ENCODE measurements at places on chromosomes 4 and X.

DNA sequence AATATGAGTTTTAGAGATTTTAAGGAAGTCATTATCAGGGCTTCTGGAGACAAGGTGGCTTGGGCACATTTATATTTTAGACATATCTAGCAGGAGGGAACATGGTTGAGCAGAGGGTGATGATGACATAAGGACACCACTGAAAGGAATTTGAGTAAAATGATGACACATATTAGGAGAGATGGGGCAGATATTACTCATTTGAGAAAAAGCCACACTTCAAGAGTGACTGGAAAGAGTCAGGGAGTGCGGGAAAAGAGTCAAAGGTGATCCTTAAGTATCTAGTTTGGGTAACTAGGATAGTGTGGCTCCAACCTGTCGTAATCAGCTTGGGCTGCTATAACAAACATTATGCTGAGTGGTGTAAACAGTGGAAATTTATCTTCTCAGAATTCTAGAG is 377.7 kb downstream of the PACRGL start:
- no peak for DNase-seq

GRCh38 chr4:1459081-1459721 is 53.0 kb upstream of the NKX1-1 start:
- DNase-seq, result no peak

DNA sequence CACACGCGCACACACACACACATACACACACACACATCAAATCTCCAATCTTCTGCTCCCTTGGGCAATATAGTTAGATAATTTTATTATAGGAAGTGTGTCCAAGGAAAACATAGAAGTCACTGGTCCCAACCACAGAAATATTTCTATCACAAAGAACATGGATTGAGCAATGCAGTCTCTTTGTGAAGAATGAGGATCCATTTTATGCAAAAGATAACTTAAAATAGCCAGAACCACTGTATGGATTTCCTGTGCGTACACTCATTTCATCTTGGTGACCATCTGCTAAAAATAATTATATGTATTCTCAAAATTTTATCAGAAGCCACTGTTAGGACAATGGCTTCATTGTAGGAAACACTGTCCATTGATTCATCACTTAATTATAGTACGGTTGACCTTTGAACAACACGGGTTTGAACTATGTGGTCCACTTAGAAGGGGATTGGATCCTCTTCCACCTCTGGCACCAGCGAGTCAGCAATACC is 169.6 kb upstream of the MXRA5 start:
- no peak for DNase-seq

DNA sequence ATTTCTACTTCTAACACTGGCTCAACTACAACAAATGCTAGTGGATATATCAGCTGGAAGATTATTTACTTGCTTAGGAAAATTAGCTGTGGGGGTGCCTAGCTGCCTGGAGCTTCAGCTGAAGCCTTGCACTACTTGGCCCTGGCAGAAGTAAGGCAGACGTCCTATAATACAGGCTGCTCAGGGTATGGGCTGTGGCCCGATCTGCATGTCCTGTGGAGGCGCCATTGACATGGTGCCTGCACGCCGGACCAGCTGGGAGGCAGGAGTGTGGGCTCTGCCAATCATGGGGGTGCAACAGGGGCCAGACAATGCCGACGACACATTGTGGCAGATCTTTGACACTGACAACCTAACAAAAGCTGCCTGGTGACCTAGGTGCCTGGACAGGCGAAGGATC is 31.6 kb upstream of the UCP1 start:
- no peak for DNase-seq

DNA sequence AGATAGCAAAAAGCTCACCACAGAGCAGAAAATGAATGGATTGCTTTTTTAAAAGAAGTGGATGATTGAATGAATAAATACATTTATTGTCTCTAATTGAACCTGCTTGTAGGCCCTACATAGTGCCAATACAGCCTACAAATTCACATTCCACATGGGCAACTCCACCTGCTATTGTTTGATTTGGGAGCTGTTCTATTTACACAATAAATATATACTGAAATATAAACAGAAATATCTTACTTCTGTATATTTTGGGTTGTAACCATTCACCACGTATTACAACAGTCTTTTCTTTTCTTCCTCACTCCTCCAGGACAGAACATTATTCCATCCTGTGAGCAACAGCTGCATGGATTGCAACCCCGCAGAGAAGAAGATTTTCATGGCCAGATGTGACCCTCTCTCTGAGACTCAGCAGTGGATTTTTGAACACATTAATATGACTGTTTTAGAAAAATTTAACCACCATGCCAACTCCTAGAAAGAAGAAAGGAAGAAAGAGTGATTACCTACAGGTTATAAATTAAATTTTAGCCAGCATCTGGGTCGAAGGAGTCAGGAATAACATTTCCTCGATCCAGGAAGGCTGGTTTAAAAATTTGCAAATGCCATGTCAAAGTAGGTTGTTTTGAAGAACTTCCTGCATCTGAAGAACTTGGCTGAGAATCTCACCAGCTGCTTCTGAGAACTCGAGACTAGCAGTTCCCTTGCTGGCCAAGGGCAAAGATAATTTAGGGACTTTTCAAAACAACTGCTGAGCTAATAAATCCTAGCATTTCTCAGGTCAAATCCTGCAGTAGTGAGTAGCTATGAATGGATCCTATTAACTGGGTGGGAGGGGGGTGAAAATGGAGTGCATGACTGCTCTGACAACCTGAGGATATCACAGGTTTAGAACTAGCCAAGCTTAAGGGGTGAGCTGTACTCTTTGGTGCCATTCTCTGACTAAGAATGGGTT is 128.7 kb upstream of the GALNT7 start:
- DNase-seq, result no peak

DNA sequence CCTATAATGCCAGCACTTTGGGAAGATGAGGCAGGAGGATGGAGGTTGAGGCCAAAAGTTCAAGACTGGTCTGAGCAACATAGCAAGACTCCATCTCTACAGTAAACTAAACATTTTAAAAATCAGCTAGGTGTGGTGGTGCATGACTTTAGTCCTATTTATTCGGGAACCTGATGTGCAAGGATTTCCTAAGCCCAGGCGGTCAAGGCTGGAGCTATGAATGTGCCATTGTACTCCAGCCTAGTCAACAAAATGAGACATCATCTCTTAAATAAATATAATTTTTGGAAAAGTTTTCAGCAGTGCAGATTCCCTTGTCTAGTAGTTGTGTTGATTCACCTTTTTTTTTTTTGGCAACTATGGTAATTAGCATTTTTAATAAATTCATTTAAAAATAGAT is 928.7 kb upstream of the PRKX start:
- no peak for DNase-seq

GRCh38 chrX:53285591-53285990 is 4.2 kb upstream of the IQSEC2 start:
- DNase-seq, result no peak

DNA sequence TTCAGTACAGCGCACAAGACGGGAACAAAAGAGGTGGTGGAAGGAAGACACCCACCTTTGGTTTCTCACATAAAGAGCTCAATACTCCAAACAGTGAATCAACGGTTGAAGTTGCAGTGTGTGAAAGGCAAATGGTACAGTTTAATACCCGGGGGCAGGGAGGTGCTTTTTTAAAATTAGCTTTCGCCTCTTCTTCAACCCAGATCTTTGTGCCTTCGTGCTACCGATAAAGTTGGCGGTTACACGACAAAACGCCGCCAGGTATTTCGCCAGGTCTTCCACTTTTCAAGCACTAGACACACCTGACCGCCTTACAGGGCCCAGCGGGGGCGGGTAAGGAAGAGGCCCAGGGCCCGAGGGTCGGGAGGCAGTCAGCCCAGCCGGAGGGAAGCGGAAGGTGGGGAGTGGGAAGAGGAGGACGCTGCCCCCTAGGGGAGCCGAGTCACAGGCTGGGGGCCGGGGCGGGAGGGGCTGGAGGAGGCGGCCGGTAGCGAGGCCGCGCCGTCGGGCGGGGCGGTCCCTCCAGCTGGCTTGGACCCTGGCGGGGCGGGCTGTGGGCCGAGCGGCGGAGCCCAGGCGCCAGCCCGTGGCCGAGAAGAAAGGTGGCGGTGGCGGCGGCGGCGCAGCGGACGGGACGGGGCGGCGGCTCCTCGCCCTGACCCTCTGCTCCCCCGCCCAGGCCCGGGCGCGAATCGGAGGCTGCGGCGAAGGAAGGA is 16.0 kb downstream of the UTP3 start:
- peak; percentile 82 for DNase-seq

- DNase-seq, result no peak
These were observed 19.1 kb downstream of the VSIG1 start for GRCh38 chrX:108064001-108064400.

GRCh38 chrX:87924619-87925018 is 407.0 kb downstream of the KLHL4 start:
- DNase-seq, result no peak

DNA sequence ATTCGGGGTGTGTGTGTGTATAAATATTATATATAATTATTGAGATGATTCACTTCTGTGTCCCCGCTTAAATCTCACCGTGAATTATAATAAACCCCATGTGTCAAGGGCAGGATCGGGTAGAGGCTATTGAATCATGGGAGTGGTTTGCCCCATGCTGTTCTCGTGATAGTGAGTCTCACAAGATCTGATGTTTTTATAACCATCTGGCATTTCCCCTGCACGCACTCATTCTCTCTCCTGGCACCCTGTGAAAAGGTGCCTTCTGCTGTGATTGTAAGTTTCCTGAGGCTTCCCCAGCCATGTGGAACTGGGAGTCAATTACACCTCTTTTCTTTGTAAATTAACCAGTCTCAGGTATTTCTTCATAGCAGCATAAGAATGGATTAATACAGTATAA is 851.4 kb upstream of the AGA start:
- DNase-seq, result no peak

DNA sequence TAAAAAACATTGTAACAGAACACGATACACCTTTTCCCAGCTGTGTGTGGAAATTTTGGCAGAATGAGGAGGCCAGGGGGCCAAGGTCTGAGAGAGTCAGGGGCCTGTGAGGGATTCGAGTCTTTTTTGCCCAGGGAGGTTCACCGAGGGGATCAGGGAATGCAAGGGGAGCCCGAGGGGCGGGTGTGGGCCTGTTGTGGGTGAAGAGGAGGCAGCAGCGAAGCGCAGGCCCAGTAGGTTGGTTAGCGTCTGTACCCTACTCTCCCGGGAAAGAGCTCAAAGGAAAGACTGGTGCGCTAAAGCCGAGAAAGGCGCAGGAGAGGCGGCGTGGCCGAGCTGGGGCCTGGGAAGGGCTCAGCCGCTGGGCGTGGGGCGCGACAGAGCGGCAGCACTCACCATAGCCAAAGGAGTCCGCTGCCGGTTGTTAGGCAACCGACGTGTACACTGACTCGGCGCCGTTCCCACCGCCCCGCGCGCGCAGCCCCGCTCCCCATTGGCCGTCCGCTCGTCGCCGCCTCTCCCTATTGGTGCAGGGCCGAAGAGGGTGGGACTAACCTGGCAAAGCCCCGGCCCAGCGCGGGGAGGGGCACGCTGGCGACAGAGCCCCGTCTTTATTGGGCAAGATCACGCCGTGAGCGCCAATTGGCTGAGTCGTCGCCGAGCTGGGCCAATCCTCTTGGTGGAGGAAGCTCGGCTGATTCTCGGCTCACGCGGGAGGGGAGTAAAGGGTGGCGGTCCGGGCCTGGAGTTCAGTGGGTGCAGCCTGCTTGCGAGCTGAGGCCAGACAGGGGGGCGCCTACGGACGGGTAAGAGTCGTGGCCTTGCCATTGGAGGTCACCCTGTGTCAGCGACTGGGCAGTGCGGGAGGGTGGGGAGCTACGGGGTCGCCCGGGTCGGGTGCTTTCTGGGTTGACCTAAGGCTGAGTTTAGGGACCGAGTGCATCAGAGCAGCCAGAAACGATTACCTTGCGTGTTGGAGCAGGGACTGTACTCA is at the start of the genes CETN2 and NSDHL:
Gene CETN2 (minus strand): TSS at position 446 of the 994 bp plus-strand sequence. CDS start 47 bp downstream, at position 399.
Gene NSDHL (plus strand): TSS at position 752 of the 994 bp plus-strand sequence. CDS start 15,262 bp downstream, outside the sequence.
- DNase-seq, result peak; percentile 93

DNA sequence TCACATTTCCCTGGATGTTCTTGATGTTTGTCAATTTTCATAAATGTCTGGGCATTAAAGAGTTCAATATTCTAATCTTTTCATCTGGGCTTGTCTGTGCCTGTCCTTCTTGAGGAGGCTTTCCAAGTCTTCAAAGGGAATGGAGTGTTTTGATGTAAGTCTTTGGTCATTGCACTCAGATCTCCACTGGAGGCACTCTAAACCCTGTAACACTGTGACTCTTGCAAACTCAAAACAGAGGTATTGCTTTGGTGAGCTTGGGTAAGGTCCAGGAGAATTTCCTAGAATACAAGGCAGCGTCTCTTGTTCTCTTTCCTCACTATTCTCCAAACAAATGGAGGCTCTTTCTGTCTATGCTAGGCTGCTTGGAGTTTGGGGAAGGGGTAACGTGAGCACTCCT is 1118.1 kb upstream of the PABPC4L start:
- DNase-seq, result no peak

DNA sequence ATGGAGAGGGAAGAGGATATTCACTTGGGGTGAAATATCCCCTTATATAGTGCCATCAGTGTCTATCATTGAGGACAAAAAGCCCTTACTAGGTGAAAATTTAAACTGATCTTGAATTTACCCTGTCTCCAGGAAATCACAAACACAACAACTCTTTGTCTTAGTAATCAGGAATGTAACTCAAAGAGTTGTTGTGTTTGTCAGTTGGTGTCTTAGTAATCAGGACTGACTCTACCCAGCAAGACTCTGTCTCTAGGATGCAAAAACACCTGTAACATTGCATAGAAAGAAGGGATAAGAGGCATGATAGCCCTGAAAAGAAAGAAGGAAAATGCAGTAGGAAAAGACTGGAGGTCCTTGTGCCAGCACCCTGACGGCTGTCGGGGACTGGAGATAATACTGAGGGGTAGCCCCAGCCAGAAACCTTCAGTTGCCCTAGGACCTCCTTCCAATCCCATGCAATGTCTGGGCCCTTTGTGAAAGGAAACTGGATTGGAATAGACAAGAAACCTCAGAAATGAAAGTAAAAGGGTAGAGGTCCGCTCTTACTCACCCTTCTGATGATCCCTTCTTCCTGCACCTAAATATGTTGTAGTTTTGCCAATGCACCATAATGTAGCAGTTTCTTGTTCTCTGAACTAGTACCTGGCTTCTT is 45.3 kb downstream of the HMGB2 start:
- DNase-seq, result no peak

DNA sequence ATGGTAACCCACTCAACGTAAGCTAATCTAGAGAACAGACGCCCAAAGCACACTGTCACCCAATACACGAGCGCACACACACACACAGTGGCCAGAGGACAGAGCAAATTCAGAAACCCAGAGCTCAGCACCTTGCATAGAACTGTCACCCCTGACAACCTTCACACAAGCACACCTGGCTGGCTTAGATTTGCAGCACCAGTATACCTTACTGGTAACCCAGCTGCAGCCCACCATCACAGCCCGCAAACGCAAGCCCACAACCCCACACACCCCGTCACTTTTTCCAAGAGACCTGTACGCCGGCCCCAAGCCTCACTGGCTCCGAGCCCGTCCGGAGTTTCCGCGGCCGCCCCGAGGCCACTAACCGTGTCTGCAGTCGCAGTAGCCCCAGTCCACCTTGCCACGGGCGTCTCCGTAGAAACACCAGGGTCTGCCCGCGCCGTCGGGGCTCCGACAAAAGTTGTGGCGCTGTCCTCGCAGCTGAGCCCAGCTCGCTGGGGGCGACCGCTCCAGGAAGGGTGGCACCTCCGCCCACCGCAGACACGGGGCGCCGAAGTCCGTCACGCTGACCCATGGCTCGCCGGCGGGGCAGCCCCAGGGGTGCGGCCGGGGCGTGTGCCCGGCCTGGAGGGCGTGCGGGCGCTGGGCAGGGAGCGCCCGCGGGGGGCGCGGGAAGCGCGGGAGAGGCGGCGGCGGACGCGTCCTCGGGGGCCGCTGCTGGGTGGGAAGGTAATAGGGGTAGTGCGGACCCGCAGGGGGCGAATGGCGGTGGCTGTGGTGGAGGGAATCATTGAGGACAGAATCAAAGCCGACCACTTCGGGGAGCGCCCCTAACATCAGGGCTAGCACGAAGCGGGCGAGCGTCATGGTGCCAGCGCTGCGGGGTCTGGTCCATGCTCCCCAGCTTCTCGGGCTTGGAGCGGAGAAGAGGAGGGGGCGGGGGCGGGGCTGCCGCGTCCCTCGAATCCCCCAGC is 664 bp downstream of the PRSS12 start:
- no peak for DNase-seq

Measured in head of caudate nucleus (tissue), 42 donors.